ENCODE measurements at places on chromosomes 6 and 20.

DNA sequence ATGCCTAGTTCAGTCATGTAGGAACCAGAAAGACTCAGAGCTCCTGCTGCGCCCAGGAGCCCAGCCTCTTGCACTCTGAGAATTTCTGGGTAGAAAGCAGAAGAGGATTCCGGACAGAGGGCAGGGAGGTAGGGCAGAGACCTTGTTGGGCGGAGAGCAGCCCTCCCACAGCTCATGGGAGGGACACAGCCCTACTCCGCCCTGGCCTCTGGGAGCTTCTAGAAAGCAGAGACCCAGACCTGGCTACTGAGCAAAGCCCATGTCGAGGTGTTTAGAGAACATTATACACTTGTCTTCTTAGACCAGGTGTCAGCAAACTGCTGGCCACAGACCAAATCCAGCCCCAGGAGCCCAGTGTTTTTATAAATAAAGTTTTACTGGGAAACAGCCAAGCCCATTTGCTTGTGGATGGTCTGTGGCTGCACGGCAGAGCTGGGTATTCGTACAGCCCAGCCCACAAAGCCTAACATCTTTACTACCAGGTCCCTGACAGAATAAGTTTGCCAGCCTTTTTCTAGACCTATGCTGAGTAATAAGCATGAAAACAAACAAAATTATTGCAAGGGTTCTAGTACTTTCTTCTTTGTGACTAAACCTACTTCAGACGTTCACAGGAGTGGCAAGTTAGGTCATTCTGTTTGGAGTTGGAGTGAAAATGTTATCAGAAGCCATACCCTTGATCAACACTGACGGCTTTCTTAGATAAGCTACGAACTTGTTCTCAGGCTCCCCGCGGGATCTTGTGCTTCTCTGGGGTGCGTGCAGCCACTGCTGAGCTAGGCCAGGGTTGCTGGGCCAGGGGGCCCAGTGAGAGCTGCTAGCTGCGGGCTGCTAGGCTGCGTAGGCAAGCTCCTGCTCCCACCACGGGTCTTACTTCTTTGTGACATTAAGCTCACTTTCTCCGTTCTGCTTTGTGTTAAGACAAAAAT, 235.1 kb upstream of the FOXQ1 start:
- no peak for DNase-seq

GRCh38 chr6:21922086-21922485, 328.5 kb downstream of the SOX4 start:
- DNase-seq = no peak

GRCh38 chr6:71510057-71510713, 221.6 kb downstream of the OGFRL1 start:
- DNase-seq = no peak

- no peak for DNase-seq
These were observed 8.4 kb upstream of the EEF1E1 start for GRCh38 chr6:8110725-8111124.

DNA sequence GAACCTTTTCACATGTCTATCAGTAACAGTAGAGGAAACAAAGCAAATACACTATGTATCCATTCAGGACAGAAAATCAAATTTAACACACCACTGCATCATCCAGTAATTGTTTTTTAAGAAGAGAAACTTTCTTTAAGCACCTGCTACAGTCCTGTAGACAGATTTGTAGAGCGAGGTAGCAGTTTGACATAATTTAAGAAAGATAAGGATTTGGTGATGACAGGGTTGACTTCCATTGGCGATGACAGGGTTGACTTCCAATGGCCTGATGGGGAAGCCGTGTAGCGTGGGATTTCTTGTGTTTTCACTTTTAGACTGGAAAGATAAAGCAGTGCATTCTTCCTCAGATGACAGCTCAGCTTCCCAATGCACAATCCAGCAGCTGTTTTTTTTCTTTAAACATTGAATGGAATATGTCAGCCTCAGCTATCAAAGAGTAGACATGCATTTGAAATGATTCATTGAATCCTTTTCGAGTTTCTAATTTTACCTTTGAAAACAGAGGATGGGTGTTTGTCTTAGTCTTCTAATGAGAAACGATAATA, 68.5 kb downstream of the ECT2L start:
- DNase-seq = no peak

GRCh38 chr6:108417027-108417426, 122.2 kb downstream of the AFG1L start:
- DNase-seq = no peak
